Effector CD4-positive, alpha-beta T cell (primary cell): ENCODE measurements at places on chromosomes 16 and 17.

GRCh38 chr16:2486645-2487516 is 12.0 kb downstream of the TBC1D24 start:
- peak; percentile 70 for DNase-seq

GRCh38 chr17:38749223-38750043 is 1.3 kb upstream of the PCGF2 start:
- DNase-seq = no peak

DNA sequence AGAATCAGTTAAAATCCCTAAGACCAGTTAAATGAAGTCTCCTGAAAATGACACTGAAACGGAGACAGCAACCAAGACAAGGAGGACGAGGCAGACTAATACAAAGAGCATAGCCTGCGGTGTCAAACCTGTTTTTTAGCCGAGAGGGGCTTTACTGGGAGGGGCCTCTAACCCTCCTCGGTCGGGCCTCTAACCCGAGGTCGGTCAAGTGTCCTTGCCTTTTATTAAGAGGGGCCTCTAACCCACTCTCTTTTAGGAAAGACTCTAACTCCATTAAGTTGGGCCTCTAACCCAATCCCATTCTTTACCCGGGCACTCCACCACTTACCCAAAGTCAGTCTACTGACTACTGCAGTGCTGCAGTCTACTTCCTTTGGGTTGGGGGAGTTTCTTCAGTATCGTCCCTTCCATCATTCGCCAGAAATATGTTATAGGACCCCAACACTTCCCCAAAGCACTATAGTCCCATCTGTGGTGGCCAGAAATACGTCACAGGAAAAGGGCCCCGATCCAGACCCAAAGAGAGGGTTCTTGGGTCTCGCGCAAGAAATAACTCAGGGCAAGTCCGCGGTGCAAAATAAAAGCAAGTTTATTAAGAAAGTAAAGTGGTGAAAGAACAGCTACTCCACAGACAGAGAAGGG is 39.2 kb upstream of the ARL4D start:
- no peak for DNase-seq

GRCh38 chr16:80058214-80058613 is 457.7 kb upstream of the MAF start:
- no peak for DNase-seq

- no peak for DNase-seq
These were observed 6.2 kb downstream of the ATP6V0D1 start for GRCh38 chr16:67474551-67475455.

DNA sequence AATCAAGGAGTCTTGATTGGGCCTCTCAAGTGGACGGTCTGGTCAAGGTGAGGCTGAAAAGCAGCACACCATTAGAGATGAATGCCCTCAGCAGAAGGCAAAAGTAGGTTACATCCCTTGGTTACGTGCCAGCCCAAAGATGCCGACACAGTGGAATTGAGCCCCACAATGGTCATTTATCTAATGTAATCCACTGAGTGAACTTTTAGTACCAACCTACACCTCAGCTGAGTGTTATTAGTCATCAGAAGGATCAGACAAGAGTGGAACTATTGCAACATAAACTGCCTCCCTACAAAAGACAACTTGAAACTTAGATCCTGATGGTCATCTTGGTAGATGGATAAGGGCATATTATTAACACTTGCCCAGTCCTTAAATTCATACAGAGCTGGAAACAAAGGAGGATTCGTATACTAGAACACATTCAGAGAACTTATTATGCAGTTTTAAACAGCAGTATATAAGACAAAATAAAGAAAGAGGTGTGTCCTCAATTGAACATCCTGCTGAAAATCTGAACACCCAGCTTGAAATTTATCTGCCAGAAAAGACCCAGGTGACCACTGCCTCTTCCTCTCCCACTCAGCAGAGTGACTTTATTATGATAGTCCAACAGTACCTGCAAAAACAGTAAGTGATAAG is 2.8 kb downstream of the DCUN1D3 start:
- no peak for DNase-seq

GRCh38 chr17:77749989-77750388 is 208.5 kb upstream of the TNRC6C start:
- no peak for DNase-seq

DNA sequence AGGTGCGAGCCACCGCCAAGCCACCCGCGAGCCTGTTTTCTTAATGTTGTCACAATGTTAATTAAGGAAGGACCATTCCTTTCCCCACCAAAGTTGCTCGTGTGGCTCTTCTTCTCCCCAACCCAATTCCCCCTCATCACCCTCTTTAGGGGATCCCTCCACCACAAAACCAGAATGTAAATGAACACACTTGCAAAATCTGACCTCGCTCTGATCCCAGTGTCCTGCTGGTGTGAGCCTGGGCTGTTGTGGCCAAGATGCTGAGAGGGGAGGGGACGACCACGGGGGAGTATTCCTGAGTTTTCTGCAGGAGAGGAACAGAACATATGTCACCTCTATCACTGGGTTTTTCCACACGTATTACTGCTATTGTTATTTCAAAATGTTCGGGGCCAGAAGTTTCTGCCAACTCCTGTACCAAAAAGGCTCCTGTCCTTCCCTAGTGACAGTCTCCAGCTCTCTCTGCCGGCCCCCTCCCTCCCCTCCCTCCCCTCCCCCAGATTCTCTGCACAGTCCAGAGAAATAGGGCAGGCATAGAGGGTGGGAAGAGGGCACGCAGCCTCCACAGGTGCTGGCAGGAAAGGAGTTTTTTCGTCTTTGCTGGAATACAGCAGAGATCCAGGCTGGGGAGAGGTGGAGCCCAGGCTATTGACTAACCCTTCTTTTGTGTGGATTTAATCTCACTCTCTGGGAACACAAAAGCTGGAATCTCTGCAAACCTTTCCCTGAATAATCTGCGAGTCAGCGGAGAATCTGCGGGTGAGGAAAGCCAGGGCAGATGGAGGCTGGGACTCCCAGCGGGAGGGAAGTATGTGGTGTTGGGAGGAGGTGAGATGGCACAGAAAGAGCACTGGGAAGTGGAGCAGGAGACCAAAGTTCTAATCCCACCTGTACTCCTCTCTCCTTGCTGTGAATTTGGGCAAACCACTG is 4.5 kb upstream of the CA4 start:
- no peak for DNase-seq

DNA sequence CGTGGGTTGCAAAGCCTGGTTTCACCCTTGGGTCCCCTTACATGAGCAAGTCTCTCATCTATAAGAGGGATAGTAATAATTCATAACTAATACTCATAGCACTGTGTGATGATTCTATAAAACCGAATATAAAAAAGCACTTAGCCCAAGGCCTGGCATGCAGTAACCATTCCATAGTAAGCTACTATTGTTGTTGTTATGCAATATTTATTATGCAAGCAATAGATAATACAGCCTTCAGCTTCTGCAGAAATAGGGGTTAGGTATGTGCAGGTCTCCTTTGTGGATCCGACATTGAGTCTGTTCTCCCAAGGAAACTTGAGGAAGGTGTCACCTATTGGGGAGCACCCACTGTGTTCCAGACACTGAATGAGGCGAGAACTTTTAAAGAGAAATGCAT is 401.1 kb downstream of the UTP18 start:
- DNase-seq = no peak

DNA sequence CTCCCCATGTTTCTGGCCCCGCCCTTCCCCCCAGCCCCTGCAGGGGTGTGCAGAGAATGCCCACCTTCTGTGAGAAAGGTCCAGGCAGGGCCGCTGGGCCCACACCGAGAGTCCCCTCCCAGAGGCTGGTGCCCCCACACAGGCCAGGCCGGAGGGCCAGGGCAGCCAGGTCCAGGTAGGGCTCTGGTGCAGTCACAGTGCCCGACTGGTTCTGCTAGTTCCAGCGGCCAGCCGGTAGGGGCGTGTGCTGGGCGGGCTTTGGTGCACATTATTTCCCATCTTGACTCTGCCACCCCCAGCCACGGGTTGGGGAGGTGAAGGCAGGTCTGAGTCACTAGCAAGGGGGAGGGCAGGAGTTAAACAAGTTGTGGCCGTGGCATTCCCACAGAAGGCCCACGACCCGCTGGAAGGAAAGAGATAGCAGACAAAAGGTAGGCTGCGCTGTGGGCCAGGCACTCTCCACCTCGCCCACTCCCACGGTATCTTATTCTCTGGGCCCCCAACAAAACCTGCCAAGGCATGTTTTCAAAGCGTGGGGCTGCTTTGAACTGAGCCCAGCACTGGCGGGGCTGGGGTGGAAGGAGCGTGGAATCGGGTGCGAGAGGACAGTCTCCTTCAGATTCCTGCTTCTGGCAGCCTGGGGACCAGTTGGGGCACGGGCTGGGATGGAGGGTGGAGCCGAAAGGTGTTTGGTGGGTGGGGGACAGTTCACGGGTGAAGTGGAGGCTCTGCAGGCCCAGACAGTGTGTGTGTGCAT is 1.9 kb downstream of the EPN3 start:
- no peak for DNase-seq

GRCh38 chr17:7932483-7932891 is 481 bp downstream of the CNTROB start:
- DNase-seq = no peak

- no peak for DNase-seq
These were observed 43.0 kb downstream of the ABR start for GRCh38 chr17:1136748-1137147.

DNA sequence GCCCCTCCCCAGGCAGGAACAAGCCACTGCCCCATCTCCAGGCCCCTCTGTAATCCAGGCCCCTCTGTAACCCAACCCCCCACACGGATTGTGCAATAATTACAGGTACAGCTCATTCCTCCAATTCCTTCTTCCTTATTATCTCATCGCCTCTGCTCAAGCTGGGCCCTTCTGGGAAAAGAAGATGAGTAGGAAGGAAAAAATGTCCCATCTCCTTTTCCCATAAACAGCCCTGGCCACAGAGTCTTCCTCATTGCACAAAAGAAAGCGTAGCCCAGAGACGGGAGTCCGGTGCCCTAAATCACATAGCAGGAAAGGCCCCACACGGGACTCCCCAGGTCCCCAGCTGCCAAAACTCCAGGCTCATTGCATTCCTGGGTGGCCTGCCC is 3.6 kb upstream of the LITAFD start:
- no peak for DNase-seq

DNA sequence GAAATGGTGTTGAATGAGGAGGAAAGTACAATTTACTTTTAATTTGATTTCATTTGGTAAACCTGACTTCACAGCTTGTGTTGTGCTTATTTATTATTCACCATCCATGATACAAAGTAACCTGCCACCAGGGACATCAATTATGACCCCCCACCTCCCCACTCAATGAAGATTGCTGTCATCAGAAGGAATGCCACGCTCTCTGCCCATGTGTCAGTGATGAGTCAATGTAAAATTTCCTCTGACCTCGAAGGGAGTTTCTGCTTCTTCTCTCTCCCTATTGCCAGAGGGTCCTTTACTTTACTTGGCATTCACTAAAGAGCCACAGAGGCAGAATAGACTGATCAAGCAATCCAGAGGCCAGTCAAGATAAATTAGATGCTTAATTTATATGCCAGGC is 759.7 kb downstream of the CDH11 start:
- DNase-seq = no peak

- peak; percentile 8 for DNase-seq
These were observed 191.0 kb upstream of the RPL38 start for GRCh38 chr17:74012465-74012864.

- no peak for DNase-seq
These were observed 85.9 kb downstream of the TMEM132E start for GRCh38 chr17:34665150-34665806.
